ENCODE measurements at places on chromosomes 12 and 14.

DNA sequence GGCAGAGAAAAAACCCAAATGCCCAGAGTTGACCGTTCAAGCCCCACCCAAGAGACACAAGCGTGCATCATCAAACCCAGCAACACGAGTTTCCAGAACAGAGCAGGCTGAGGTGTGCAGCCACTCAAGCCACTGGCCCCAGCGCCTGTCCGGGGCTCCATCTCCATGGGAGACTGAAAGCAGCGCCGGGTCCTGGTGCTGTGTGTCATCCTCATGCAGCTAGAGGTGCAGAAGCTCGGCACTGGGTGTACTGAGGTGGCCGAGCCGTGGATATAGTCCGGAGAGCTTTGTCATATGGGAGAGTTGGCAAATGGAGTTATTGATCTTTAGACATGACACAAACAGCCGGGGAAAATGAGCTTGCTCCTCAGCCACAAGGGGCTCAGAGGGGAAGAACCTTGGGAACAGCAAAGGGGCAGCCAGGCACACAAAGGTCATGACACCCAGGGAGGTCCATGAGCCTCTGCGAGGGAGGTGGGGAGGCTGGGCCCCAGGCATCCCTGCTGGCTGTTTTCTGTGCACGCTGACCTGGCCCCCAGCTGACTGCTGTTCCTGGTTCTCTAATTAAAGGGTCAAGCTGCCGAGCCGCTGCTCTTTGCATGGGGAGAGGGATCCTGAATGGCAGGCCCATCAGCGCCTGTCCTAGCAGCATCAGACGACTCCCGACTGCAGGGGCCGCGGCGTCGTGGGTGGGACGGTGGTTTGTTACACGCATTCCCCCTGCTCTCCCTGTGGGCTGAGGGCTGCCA is 145.4 kb upstream of the SFSWAP start:
- H3K27ac ChIP-seq, result no peak overlapping the region
- H3K27me3 ChIP-seq, result no peaks in the 10 kb centered on the region
- DNase-seq, result no peak
- H3K36me3 ChIP-seq, result no peaks in the 10 kb centered on the region

DNA sequence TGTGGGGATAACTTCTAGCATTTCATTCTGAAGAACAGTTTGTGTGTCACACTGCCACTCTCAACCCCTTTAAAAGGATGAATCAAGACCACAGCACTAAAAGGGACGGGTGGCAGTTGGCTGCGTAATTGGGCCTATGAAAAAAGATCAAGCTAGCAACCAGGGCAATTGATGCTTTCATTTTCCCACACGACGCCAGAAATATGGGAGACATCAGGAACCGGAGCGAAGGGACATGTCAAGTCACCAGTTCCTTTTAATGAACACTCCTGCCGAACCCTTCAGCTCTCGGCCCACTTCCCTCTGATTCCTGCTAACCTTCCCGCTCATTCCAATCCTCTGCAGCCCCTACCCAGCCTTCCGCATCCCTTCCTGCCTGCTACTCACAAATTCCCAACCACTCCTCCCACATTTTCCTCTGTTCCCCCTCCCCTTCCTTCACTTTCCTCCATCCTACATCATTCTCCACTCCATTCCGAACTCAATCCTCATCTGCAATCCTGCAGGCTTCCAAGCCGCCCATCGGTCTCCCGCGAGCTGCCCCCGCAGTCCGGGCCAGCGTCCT is 753 bp downstream of the CSRNP2 start:
- peak overlapping the region; percentile 82 for H3K27ac ChIP-seq
- H3K36me3 ChIP-seq, result peaks cover 2% of the 10 kb centered on the region
- peak overlapping the region; percentile 88 for H3K4me3 ChIP-seq
- H3K27me3 ChIP-seq, result no peaks in the 10 kb centered on the region
- peaks cover 13% of the 10 kb centered on the region for H3K4me1 ChIP-seq
- DNase-seq, result peak; percentile 42

GRCh38 chr14:80988192-80988591 is 32.8 kb downstream of the TSHR start:
- no peaks in the 10 kb centered on the region for H3K4me1 ChIP-seq
- H3K27me3 ChIP-seq, result peaks cover 9% of the 10 kb centered on the region
- no peaks in the 10 kb centered on the region for H3K36me3 ChIP-seq
- H3K27ac ChIP-seq, result no peak overlapping the region
- DNase-seq, result no peak
- H3K4me3 ChIP-seq, result no peak overlapping the region

DNA sequence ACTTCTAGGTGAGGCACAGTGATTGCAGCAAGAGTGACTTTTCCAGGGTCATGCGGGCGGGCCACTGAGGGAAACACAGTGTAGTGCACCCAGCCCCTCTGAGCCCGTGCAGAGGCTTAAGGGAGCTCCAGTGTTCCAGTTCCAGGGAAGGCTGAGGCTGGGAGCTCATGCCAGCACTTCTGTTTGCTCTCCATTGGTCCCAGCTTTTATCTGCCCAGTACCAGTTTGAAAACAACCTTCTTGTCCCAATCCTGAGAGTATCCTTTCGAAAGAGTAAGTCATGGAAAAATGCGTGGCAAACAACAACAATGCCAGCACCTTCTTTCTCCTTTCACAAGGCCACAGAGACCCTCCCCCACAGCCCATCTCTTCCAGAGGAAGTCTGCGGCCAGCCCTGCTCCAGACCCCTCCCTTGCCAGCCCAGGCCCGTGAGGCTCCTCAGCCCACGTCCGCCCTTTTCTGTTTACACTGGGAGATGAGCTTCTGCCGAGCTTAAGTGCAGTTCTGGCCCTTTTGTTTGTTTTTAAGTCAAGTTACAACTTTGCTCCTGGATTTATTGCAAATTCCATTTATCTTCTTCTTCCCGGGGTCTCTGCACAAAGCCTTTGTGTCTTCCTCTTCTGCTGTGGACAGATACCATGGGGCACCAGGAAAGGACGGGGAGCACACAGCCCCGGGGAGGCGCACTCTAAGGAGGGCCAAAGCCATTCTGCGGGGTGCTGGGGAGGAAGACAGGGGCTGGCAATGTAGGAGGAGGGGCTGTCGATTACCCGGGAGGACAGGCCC is 185.6 kb downstream of the ZFP36L1 start:
- no peak for DNase-seq
- H3K4me3 ChIP-seq, result no peak overlapping the region
- peaks cover 8% of the 10 kb centered on the region for H3K4me1 ChIP-seq
- no peak overlapping the region for H3K27ac ChIP-seq

- peaks cover 5% of the 10 kb centered on the region for H3K4me1 ChIP-seq
- no peak for DNase-seq
- H3K27me3 ChIP-seq, result no peaks in the 10 kb centered on the region
- no peak overlapping the region for H3K27ac ChIP-seq
These were observed 475.0 kb downstream of the GLT1D1 start for GRCh38 chr12:129328235-129328634.

- H3K27ac ChIP-seq, result no peak overlapping the region
- no peaks in the 10 kb centered on the region for H3K27me3 ChIP-seq
- H3K4me1 ChIP-seq, result peaks cover 21% of the 10 kb centered on the region
These were observed 4.5 kb downstream of the ARHGEF40 start for GRCh38 chr14:21074398-21075272.

GRCh38 chr12:121592320-121592719 is 11.5 kb upstream of the KDM2B start:
- H3K4me3 ChIP-seq, result no peak overlapping the region
- H3K27ac ChIP-seq, result no peak overlapping the region
- H3K36me3 ChIP-seq, result no peaks in the 10 kb centered on the region

GRCh38 chr14:90349739-90350138 is 18.0 kb upstream of the NRDE2 start:
- no peaks in the 10 kb centered on the region for H3K4me1 ChIP-seq
- no peaks in the 10 kb centered on the region for H3K36me3 ChIP-seq
- peaks cover under 1% of the 10 kb centered on the region for H3K27me3 ChIP-seq
- no peak overlapping the region for H3K27ac ChIP-seq
- DNase-seq, result no peak

GRCh38 chr12:32534698-32535097 is 135.3 kb downstream of the FGD4 start:
- H3K27me3 ChIP-seq, result no peaks in the 10 kb centered on the region
- H3K27ac ChIP-seq, result peak overlapping the region; percentile 84
- peaks cover 5% of the 10 kb centered on the region for H3K4me1 ChIP-seq
- no peaks in the 10 kb centered on the region for H3K36me3 ChIP-seq

DNA sequence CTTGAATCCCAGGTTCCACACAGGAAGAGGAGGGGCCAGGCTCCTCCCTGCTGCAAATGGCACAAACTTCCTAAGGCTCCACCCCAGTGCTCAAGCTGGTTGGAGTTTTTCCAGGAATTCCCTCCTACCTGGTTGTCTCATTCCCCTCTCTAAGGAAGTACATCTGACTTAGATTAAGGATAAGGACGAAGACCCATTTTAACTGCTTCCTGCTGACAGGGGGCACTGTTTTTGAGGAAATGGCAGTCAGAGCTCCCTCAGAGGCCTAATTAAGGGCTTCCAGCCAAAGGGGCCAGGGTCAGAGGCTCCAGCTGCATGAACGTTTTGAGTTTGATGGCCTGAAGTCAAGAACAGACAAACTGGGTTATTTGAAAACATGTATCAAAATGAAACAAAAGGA is 1084.7 kb downstream of the SLC6A15 start:
- no peaks in the 10 kb centered on the region for H3K36me3 ChIP-seq
- no peak for DNase-seq
- H3K4me3 ChIP-seq, result no peak overlapping the region

GRCh38 chr14:84180336-84180735 is 1349.6 kb upstream of the FLRT2 start:
- H3K4me1 ChIP-seq, result no peaks in the 10 kb centered on the region
- H3K27me3 ChIP-seq, result no peaks in the 10 kb centered on the region
- no peaks in the 10 kb centered on the region for H3K36me3 ChIP-seq
- DNase-seq, result no peak

GRCh38 chr14:86166541-86166940 is 636.6 kb downstream of the FLRT2 start:
- no peaks in the 10 kb centered on the region for H3K4me1 ChIP-seq
- H3K36me3 ChIP-seq, result no peaks in the 10 kb centered on the region
- no peak overlapping the region for H3K4me3 ChIP-seq
- H3K27ac ChIP-seq, result no peak overlapping the region
- no peaks in the 10 kb centered on the region for H3K27me3 ChIP-seq

GRCh38 chr14:28468191-28469151 is 298.1 kb upstream of the FOXG1 start:
- peak; percentile 6 for DNase-seq
- H3K36me3 ChIP-seq, result no peaks in the 10 kb centered on the region
- peaks cover 5% of the 10 kb centered on the region for H3K4me1 ChIP-seq
- H3K4me3 ChIP-seq, result no peak overlapping the region
- H3K27me3 ChIP-seq, result no peaks in the 10 kb centered on the region

- H3K27ac ChIP-seq, result no peak overlapping the region
- no peaks in the 10 kb centered on the region for H3K4me1 ChIP-seq
- H3K4me3 ChIP-seq, result no peak overlapping the region
- no peak for DNase-seq
These were observed 36.6 kb upstream of the CHGA start for GRCh38 chr14:92886337-92886736.

- H3K36me3 ChIP-seq, result no peaks in the 10 kb centered on the region
- H3K27me3 ChIP-seq, result no peaks in the 10 kb centered on the region
- no peak overlapping the region for H3K4me3 ChIP-seq
- no peak overlapping the region for H3K27ac ChIP-seq
- no peak for DNase-seq
- no peaks in the 10 kb centered on the region for H3K4me1 ChIP-seq
These were observed 689.6 kb upstream of the SEL1L start for GRCh38 chr14:82223276-82223675.

- no peak overlapping the region for H3K27ac ChIP-seq
- no peaks in the 10 kb centered on the region for H3K36me3 ChIP-seq
- no peaks in the 10 kb centered on the region for H3K4me1 ChIP-seq
- H3K27me3 ChIP-seq, result peaks cover 4% of the 10 kb centered on the region
- no peak for DNase-seq
These were observed 31.5 kb upstream of the FGF6 start for GRCh38 chr12:4477129-4477528.

DNA sequence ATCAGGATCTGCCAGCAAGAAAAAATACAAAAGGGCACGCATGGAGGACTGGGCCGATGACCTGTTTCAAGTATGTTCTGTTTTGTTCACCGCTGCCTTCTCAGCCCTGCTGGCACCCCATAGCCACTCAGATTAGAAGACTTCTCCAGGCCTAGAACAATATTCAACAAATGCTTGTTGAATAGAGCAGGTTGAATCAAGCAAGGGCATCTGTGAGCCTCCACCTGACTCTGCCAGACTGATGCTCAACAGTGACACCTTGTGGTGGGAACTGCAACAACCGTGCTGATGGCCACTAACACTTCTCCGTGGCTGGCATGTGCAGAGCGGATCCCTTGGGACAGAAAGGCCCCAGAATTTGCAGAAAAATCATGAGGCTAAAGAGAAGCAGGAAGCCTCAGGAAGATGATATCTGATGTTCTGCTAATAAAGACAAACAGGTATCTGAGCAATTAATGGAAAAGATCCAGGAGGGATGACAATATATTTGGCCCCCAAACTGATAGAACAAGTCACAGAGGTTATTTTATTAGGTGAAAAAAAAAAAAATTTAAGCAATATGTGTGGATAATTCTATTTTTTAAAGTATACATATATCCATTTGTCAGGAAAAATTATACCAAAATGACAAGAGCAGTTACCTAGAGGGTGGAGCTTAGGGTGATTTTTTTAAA is 114.3 kb downstream of the KSR2 start:
- H3K4me3 ChIP-seq, result no peak overlapping the region
- DNase-seq, result peak; percentile 13
- no peak overlapping the region for H3K27ac ChIP-seq
- H3K4me1 ChIP-seq, result no peaks in the 10 kb centered on the region
- no peaks in the 10 kb centered on the region for H3K36me3 ChIP-seq
- peaks cover 3% of the 10 kb centered on the region for H3K27me3 ChIP-seq

GRCh38 chr12:7859552-7859951 is 13.2 kb downstream of the SLC2A14 start:
- DNase-seq, result peak; percentile 88
- no peaks in the 10 kb centered on the region for H3K27me3 ChIP-seq
- no peak overlapping the region for H3K4me3 ChIP-seq
- no peaks in the 10 kb centered on the region for H3K36me3 ChIP-seq
- peaks cover 21% of the 10 kb centered on the region for H3K4me1 ChIP-seq

DNA sequence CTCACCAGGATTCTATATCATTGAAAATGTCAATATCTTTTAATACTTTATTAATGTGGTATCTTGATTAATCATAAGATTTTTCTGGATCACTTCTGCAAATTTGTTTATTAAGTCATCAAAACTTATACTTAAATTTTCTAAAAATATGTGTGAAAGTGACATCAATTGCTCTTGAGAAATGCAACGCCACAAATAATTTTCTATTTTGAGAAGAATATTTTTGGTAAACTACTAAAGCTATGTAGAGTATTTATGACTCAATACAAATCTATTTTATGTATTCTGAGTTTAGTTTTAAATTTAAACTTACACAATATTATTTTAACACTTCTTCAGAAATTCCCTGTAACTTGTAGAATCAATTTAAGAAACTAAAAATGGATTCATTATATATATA is 263.3 kb downstream of the RASSF9 start:
- no peak overlapping the region for H3K4me3 ChIP-seq
- H3K4me1 ChIP-seq, result no peaks in the 10 kb centered on the region
- H3K27me3 ChIP-seq, result no peaks in the 10 kb centered on the region
- no peak for DNase-seq
- no peaks in the 10 kb centered on the region for H3K36me3 ChIP-seq
- no peak overlapping the region for H3K27ac ChIP-seq

- no peaks in the 10 kb centered on the region for H3K27me3 ChIP-seq
- H3K27ac ChIP-seq, result no peak overlapping the region
- no peak for DNase-seq
- no peaks in the 10 kb centered on the region for H3K4me1 ChIP-seq
- H3K4me3 ChIP-seq, result no peak overlapping the region
These were observed 220.0 kb upstream of the GRIP1 start for GRCh38 chr12:66898700-66899469.

Data from astrocyte (in vitro differentiated cells and primary cell).